ENCODE measurements at places on chromosomes 11 and 22. TPM values are rescaled to one million over a fixed set of nuclear protein-coding genes. Genes with fewer than 3 reads are reported as not detected.

Gene TSGA10IP
- total RNA-seq, result not detected

- no peaks in the 10 kb centered on the region for H3K36me3 ChIP-seq
- DNase-seq, result no peak
- H3K4me1 ChIP-seq, result no peaks in the 10 kb centered on the region
- H3K27me3 ChIP-seq, result peaks cover 4% of the 10 kb centered on the region
Measured at GRCh38 chr11:59891781-59892181, 13.2 kb downstream of the OOSP3 start.

Gene P4HA3
- total RNA-seq, result not detected

Gene TEX12
- not detected for total RNA-seq

Gene TPP1
- 78.9 TPM for total RNA-seq

GRCh38 chr22:41256254-41257253 lies 15.8 kb upstream of the CHADL start:
- no peak overlapping the region for H3K27ac ChIP-seq
- H3K36me3 ChIP-seq, result peaks cover 65% of the 10 kb centered on the region
- H3K4me1 ChIP-seq, result no peaks in the 10 kb centered on the region
- no peak overlapping the region for H3K4me3 ChIP-seq

Gene PPP1R14B
- total RNA-seq, result 197 TPM

Gene CALCA
- total RNA-seq, result not detected

DNA sequence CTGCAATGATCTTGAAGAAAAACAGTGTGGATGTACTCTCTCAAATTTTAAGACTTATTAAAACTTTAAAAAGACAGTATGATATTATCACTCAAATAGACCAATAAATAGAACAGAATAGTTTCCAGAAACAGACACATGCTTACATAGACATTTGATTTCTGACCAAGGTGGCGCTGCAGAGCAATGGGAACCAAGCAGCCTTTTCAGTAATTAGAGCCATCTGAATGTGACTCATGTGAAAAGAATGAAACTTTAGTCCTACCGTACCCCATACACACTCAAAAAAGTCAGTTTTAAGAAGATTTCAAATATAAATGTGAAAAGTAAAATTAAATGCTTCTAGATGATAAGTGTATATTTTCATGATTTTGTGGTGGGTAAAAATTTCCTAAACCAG lies 74.2 kb upstream of the MS4A8 start:
- H3K4me3 ChIP-seq, result no peak overlapping the region
- H3K27ac ChIP-seq, result no peak overlapping the region
- H3K36me3 ChIP-seq, result no peaks in the 10 kb centered on the region
- H3K4me1 ChIP-seq, result no peaks in the 10 kb centered on the region
- no peaks in the 10 kb centered on the region for H3K27me3 ChIP-seq

Gene OR51E2
- total RNA-seq, result not detected

Data from activated CD8-positive, alpha-beta T cell treated with anti-CD3 and anti-CD28 coated beads, Interleukin-2, amount 10 ng/mL, durations not matched to agents 7 days and 5 days (primary cell).